ENCODE measurements at places on chromosomes 6 and 20.

DNA sequence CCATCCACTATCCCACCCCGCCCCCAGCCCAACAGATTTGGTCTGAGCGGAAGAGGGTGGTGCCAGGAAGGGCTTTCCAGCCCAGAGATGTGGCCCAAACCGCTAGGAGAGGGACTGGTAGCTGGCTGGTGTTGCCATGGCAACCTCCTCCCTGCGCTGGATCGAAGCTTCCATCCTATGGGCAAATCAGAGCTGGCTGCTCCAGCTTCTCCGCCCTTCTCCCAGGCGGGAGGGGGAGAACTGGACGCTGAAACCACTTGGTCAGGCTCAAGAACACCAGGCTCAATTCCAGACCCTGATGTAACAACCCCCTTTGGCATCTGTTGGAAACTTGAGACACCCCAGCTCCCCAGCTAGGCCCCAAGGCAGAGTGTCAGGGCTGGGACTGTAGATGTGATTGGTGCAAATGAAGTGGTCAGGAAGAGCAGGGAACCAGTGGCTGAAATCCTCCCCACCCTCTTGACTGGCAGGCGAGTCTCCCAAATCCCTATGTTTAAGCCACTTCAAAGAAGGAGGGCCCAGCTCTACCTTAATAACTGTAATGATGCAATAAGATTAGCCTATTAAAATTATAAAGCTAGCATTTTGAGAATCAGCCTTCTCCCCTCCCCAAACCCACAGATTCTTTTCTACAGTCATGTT is 4.2 kb downstream of the RIMS4 start:
- peak; percentile 1 for DNase-seq

DNA sequence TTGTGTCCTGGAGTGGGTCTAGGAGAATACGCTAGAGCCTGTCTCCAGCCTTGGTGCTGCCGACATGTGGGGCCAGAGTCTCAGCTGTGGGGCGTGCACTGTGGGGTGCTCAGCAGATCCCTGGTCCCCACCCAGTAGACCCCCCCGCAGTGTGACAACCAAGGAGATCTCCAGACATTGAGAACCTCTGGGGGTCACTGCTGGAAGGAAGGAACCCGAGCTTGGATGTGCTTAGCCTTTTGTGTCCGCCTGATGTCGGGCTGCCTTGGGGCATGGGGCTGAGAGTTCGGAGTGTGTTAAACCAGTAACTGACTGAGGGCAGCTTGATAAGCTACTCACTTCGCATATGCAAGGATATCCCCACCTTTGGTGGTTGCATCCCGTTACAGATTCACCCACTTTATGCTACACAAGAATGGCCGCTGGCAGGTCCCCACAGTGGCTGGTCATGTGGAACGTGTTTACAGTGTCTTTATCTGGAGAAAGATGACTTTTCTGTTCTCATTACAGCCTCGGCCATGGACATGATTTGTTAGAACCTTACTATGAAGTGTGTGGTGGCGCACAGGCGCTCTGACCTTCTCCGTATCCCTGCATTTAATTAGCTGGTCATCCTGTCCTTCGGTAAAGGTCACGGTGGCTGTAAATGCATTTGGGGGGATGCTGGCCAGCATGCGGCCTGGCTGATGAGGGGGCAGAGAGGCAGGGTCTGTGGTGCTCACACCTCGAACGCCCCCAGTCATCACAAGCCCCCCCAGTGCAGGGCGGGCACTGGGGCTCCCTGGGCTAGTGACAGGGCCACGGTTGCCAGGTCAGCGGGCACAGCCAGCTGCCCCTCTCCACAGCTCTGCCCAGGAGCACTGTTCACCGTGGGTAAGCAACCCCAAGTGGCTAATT is 366.8 kb downstream of the TAF4 start:
- DNase-seq, result no peak

DNA sequence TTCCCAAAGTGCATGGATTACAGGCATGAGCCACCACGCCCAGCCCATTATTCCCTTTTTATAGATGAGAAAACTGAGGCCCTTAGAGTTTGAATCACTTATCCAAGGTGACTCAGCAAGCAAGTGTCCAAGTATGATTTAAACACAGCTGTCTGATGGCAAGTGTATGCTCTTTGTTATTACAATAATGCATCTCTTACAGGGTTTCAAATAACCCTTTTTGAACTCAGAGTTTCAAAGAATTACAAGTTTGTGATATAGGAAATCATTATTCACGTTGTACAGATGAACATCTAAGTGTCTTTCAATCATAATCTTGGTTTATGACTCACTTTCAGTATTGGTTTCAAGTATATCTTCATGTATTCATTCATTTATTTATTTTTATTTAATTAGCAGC is 63.0 kb downstream of the CD83 start:
- no peak for DNase-seq

DNA sequence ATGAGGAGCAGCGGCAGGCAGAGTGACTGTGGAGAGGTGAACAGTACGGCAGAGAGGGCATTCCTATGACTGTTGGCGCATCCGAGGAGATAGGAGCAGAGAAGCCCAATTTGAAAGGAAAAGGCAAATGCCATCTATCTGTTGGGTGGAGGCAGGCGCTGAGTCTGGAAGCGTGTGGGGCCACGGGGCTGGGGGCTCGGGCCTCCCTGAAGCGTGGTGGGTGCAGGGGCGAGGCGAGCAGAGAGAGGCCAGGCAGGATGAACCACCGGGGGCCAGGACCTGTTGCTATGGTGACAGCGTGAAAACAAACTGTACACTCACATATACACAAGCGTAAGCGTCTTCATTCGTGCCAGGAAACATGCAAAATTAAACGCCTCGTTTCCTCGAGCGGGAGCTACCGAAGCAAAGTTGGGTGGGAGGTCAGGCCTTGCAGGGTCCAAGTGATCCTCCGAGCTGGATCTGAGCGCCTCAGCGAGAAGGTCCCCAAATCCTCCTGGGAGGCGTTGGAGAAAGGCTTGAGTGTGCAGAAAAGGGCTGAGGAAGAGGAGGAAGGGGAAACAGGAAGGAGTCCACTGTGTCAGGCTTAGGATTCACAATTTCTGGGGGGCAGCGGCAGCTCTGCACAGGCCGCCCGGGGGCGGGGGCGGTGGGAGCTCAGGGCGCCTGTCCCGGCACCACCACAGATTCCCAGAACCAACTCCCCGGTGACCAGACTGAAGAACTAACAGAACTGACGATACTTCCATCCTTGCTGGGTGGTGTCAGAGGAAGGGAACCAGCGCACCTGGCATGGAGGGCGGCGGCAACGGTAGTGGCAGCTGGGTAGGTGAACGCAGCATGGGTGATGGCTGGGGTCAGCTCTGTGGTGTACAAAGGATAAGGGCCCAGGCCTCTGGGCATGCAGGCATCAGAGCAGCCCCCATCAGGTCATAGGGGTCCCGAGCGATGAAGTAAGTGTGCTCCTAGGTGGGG is 68.2 kb downstream of the KHDC1L start:
- no peak for DNase-seq

DNA sequence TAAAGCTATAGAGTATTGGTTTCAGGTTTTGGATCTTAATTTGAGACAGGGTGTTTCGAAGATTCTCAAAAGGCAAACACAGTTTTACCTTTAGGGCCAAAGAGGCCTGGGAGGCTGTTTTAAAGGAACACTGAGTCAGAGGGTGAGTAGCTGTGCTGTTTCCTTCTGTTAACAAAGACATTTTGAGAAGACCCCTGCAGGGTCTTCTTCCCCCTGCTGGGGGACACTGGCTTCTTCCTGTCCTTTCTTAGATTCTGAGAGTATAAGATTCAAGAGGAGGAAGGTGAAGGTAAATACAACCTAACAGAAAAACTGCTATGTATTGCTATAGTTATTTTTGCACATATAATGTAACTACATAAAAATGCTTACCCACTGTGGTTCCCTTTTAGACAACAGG is 19.0 kb downstream of the HS3ST5 start:
- no peak for DNase-seq

All from fibroblast of skin of left quadriceps (primary cell).